HepG2 (cell line): ENCODE measurements at places on chromosomes 16 and 17.

DNA sequence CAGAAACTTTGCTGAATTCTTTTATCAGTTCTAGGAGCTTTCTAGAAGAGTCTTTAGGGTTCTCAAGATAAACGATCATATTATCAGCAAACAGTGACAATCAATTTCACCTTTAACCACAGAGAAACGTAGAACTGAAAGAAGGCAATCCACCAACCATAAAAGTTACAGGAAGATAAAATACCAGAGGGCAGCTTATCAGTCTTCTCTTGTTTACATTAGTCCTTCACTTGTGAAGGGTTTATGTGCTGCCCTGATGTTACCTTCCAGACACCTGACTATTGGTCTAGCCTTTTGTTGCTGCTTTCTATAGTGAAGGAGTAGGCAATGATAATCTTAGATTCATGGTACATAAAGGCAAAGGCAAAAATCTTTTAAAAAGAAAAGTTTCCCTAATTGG, 73.2 kb upstream of the EFCAB3 start:
- no peaks in the 10 kb centered on the region for H3K27me3 ChIP-seq
- DNase-seq: no peak
- H3K36me3 ChIP-seq: no peaks in the 10 kb centered on the region
- H3K4me1 ChIP-seq: no peaks in the 10 kb centered on the region

- peaks cover 16% of the 10 kb centered on the region; the same call in 1 of the 2 replicates for H3K4me1 ChIP-seq
- H3K36me3 ChIP-seq: no peaks in the 10 kb centered on the region
- no peak for DNase-seq
- no peak overlapping the region for H3K27ac ChIP-seq
Measured at GRCh38 chr17:8041979-8042378, 3.1 kb downstream of the ALOX15B start.

DNA sequence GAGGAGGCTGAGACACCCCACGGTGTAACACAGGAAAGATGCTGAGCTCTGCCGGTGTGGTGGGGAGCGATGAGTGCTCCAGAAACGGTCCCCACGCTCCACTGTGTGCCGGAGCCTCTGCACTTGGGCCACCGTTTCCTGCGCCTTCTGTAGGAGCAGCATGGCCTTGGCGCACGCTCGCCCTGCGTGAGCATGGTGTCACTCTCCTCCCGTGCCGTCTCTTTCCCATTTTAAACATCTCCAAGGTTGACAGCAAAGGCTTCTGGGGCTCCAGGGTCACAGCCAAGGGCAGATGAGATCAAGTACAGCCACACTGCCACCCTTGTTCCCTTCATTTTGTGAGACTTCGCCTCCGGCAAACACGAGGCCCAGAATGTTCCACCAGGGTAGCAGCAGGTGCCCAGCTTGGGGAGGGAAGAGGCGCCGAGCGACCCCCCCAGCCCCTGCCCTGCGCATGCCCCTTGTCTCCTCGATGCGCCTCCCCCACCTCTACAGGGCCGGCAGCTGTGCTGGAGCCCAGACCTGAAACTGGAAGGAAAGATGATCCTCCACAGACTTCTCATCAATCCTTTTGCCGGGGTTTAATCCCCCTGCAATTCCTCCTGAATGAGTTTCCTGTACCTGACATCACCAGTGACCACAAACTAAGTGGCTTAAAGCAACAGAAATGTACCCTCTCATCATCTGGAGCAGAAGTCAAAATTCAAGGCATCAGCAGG, 19.9 kb upstream of the OSGIN1 start:
- peaks cover 70% of the 10 kb centered on the region for H3K27me3 ChIP-seq
- peaks cover 40% of the 10 kb centered on the region for H3K4me1 ChIP-seq
- no peaks in the 10 kb centered on the region for H3K36me3 ChIP-seq
- no peak for DNase-seq
- no peak overlapping the region for H3K4me3 ChIP-seq

- H3K27me3 ChIP-seq: no peaks in the 10 kb centered on the region
- H3K4me1 ChIP-seq: peaks cover 33% of the 10 kb centered on the region
- H3K27ac ChIP-seq: no peak overlapping the region
- no peak overlapping the region for H3K4me3 ChIP-seq
- H3K36me3 ChIP-seq: no peaks in the 10 kb centered on the region
- no peak for DNase-seq
Measured at GRCh38 chr16:967546-968295, 3.1 kb downstream of the LMF1 start.

GRCh38 chr17:62110923-62111484, 45.9 kb upstream of the MED13 start:
- H3K27ac ChIP-seq: no peak overlapping the region
- H3K36me3 ChIP-seq: no peaks in the 10 kb centered on the region
- H3K4me3 ChIP-seq: no peak overlapping the region
- peaks cover 26% of the 10 kb centered on the region for H3K4me1 ChIP-seq
- no peaks in the 10 kb centered on the region; the same call in 1 of the 2 replicates for H3K27me3 ChIP-seq
- DNase-seq: no peak

DNA sequence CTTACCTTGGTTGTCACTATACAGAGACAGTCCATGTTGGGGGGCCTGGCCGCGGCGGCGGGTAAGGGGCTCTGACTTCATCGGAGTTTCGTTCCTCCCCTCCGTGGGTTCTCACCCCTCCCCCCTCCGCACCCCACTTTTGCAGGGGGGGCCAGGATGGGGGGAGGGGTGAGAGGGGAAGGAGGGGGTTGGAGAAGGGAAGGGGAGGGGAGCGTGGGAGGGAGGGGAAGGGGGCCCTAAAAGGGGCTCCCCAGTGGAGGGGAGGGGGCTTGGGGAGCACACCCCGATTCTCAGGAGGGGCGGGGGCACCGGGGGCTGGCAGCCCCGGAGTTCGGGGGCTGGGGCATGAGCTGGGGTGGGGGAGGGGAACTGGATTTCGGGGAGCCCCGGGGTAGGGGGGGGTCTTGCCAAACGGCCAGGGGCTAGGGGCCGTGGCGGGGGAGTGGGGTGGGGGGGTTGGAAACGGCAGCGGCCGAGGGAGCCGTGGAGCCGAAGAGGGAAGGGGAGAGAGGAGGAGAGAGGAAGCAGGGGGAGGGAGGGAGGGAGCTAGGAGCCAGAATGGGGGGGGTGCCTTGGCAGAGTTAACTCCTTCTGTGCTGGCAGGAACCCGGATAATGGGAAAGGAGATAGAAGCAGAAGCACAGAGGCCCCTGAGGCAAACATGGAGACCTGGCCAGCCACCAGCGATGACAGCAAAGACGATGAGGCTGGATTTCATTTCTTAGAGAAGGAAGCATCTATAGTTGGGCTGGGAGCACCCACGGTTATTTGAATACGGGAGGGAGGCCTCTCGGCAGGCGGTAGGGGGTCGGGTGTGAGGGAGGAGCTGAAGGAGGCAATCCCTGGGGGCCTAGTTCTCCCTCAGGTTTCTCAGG, 2.3 kb downstream of the DLG4 start:
- peak overlapping the region; percentile 90; the same call in 1 of the 2 replicates for H3K4me3 ChIP-seq
- H3K27ac ChIP-seq: no peak overlapping the region
- peaks cover 15% of the 10 kb centered on the region; the same call in 2 of the 3 replicates for H3K36me3 ChIP-seq
- peaks cover 75% of the 10 kb centered on the region for H3K4me1 ChIP-seq
- peaks cover 4% of the 10 kb centered on the region; the same call in 2 of the 3 replicates for H3K27me3 ChIP-seq
- DNase-seq: no peak

GRCh38 chr16:81905277-81905676, 106.0 kb downstream of the SDR42E1 start:
- DNase-seq: no peak
- H3K27ac ChIP-seq: no peak overlapping the region
- H3K4me1 ChIP-seq: no peaks in the 10 kb centered on the region
- H3K36me3 ChIP-seq: no peaks in the 10 kb centered on the region

GRCh38 chr17:64579917-64580316, 73.1 kb downstream of the CEP95 start:
- H3K27ac ChIP-seq: no peak overlapping the region
- H3K36me3 ChIP-seq: peaks cover 12% of the 10 kb centered on the region
- DNase-seq: no peak
- H3K4me3 ChIP-seq: no peak overlapping the region
- H3K4me1 ChIP-seq: no peaks in the 10 kb centered on the region
- H3K27me3 ChIP-seq: no peaks in the 10 kb centered on the region

GRCh38 chr16:84581158-84581557, 36.7 kb downstream of the COTL1 start:
- H3K4me1 ChIP-seq: peaks cover 35% of the 10 kb centered on the region
- no peak for DNase-seq
- no peak overlapping the region for H3K27ac ChIP-seq
- H3K36me3 ChIP-seq: no peaks in the 10 kb centered on the region
- H3K27me3 ChIP-seq: no peaks in the 10 kb centered on the region

DNA sequence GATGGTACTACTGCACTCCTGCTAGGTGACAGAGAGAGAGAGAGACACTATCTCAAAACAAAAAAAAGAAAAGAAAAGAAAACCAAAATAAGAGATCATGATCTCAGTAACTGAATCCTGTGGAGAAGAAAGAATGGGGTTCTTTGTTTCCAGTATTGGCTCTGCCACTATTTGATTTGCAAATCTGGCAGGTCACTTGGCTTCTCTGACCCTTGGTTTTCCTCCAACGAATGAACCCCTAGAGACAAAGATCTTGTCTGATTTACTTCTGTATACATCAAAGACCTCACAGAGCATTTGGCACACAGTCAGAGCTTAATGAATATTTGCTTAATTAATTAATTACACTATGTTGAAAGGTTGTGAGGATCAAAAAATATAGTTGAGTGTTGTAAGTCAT, 47.9 kb upstream of the NLK start:
- no peak overlapping the region for H3K27ac ChIP-seq
- H3K4me3 ChIP-seq: no peak overlapping the region
- no peaks in the 10 kb centered on the region for H3K4me1 ChIP-seq
- H3K36me3 ChIP-seq: no peaks in the 10 kb centered on the region

- H3K27me3 ChIP-seq: no peaks in the 10 kb centered on the region
- DNase-seq: peak; percentile 29
- H3K4me3 ChIP-seq: no peak overlapping the region
- peaks cover under 1% of the 10 kb centered on the region; the same call in 2 of the 3 replicates for H3K36me3 ChIP-seq
- H3K27ac ChIP-seq: no peak overlapping the region
Measured at GRCh38 chr16:67055712-67056487, 27.0 kb downstream of the CBFB start.
